ENCODE measurements at places on chromosomes 7 and 10.

DNA sequence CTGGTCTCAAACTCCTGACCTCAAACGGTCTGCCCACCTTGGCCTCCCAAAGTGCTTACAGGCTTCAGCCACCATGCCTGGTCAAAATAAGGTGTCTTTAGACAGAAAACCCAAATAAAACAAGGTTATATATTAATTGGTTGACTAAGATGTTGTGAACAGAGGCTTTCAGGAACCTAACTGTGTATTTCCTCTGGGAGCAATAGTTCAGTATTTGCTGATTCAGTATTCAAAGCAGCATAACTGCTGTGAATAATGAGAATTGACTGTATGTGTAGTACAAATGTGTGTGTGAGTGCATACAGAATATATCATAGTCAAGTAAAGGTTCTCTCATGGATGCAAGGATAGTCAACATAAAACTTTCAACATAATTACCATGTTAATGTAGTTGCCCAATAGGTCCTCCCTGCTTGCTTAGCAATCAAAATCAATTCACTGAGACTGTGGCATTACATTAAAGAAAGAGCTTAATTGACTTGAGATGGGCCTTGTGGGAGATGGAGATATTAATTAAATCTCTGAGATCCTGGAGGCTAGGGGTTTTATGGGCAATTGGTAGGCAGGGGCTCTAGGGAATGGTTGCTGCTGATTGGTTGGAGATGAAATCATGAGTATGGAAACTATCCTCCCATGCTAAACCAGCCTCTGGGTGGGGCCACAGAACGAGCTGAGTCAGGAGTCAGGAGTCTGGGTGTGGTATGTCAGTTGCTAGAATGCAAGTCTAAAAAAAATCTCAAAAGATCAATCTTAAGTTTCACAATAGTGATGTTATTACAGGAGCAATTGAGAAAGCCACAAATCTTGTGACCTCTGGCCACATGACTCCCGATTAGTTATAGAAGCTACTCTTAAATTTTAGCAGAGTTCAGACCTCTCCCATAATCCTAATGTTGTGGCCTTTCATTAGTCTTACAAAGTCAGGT is 162.7 kb downstream of the AKR1D1 start:
- DNase-seq, result peak; percentile 23

DNA sequence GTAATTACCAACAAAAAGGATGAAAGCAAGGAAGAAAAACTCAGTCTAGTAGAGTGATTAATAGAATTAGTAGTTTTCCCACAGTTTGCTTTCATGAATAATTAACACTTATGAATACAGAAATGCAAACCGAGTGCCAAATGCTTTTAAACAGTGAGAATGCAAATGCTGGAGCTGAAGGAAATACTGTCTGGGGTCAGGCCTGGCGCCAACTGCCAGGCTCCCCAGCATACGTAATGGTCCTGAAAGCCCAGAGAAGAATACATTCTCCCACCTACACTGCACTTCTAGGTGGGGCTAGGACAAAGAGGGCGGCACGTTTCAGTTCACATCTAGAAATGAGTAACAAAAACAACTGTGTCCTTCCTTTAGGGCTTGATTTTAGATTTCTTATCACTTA is 30.0 kb downstream of the GLUD1 start:
- DNase-seq, result no peak

GRCh38 chr7:55552320-55553023 is 19.8 kb downstream of the VOPP1 start:
- DNase-seq, result peak; percentile 64

DNA sequence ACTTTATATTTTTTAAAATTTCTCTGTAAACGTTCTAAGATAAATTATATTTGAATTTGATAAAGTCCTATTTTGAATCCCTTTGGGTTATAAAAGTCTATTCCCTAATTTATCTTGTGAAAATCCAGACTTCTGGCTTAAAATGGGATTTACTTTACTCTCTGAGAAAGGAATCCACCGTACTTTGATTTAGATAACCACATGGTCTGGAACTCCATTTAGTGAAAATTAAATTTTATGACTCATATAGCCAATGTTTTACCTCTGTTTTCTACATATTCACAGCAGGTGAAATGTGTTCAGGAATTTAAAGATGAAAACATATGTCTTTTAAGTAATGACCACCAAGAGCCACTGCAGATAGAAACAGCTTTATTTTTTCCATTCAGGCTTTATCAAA is 141.8 kb upstream of the FGFR2 start:
- DNase-seq, result no peak

- no peak for DNase-seq
Observed at GRCh38 chr10:43375401-43376020, 4.1 kb downstream of the FXYD4 start.

DNA sequence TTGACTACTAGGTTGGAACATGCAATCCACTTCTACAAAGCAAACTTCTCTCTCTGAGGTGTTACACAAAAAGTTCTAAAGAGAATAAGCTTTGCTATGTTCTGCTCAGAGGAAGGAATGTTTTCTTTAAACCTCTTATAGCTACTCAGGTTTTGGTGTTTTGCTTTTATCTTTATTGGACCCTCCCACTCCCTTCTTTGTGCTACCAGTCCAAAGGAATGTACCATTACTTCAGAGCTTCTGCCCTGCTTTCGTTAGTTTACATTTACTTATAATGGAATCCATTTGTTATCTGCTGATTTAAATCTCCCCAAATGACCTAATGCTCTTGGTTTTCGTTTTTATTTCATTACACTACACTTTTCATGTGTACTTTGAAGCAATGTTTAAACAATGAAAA is 154.9 kb downstream of the ATE1 start:
- DNase-seq, result peak; percentile 60

- no peak for DNase-seq
Observed at GRCh38 chr10:114328874-114329273, 75.4 kb downstream of the AFAP1L2 start.

DNA sequence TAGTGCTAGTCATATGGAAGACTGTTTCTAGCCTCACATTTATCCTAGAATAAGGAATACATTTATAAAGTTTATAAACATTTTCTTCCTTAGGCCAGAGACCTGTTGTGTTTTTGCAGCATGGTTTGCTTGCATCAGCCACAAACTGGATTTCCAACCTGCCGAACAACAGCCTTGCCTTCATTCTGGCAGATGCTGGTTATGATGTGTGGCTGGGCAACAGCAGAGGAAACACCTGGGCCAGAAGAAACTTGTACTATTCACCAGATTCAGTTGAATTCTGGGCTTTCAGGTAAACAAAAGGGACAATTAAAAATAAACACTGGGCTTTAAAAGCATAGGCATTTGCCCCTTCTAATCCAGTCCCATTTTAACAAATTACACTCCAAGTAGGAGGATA is 4.2 kb downstream of the LIPF start:
- no peak for DNase-seq

DNA sequence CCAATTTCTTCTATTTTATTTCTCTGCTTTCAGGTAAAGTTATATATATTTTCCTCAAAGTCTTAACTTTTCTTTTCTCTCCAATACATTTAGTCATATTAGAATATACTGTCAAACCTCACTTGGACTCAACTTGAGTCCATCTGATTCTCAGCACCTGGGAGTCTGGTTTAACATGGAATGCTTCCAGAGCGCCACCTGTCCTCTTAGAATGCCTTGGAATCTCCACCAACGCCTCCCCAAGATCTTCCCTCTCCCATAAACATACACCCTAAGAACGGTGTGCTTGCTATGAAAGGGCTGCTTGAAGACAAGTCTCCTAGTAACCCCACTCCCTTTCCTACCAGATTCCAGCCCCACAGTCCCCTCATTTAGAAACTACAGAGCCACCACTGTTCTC is 229.1 kb upstream of the MKLN1 start:
- no peak for DNase-seq

- no peak for DNase-seq
Observed at GRCh38 chr7:20450536-20450935, 119.8 kb downstream of the ITGB8 start.

DNA sequence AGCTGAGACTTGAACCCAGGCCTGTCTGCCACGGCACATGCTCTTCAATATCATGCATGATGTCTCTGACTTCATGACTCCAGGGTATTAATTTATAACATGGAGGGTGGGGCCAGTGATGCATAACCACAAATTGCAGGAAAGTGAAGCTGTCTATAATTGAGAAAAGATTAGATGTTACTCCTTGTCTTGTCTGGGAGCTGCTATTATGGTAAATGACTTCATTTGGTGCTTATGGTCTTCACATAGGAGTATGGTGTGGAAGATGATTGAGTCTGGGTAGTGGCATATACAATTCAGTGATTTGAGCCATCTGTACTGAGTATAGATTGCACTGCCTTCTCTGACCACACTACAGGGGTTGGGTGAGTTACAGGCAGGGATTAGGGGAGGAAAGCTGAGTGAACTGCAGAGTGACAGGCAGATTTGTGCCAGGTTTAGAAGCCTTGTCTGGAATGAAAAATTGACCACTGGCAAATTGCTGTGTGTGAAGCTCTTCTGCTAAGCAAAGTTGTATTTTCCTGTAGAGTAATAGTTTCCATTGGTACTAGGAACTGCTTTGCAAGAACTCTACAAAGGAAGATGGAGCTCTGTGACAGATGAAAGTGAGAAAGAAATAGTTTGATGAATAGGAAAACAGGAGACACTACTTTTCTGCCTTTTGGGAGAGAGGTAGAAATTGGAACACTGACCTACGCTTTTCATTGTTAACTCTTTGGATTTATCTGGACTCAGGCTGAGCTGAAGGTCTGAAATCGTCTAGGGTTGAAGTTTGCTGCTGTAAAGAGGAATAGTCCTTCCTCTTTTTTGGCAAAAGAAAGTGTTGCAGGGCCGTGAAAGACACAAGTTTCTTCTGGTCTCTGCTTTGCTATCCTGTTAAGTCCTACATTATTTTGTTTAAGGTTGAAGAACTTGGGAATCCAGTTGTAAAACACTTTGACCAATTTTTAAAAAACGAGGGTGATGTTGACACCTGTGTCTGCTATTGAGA is 2.7 kb downstream of the SND1 start:
- DNase-seq, result no peak

DNA sequence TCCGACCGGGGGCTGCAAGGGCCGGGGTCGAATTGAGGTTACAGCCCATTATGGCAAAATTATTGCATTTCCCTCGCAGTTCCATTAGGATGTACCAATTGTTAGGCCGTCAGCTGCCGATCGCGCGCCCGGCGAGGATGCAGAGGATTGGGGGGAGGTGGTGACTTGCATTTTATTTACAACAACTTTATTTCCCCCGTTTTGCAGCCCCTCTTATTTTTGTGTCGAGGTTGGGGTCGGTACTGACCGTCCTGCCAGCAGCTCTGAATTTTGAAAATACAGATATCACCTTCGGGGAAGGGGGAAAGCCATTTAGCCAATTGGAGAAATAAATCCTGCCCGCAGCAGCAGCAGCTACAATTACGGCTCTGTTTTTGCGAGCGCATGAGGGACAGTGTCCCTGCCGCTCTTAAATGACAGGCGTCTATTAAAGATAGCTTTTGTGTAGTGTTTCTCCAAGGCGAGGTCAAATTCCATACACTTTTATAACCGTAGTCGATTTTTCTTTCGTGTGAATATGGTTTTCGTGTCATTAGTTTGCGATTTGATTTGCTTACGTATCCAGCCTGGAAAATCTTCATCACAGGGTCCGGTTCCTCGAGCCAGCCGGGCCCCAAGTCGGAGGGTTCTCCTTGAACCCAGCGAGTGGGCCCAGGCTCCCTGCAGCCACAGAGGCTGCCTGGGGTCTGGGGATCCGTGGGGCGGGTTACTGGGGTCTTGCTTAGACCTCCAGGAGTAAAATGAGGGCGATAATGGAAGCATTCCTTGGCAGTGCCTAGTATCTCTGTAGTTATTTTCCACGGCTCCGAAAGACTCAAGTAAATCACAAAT is 684 bp upstream of the HOXA5 start:
- DNase-seq, result no peak

DNA sequence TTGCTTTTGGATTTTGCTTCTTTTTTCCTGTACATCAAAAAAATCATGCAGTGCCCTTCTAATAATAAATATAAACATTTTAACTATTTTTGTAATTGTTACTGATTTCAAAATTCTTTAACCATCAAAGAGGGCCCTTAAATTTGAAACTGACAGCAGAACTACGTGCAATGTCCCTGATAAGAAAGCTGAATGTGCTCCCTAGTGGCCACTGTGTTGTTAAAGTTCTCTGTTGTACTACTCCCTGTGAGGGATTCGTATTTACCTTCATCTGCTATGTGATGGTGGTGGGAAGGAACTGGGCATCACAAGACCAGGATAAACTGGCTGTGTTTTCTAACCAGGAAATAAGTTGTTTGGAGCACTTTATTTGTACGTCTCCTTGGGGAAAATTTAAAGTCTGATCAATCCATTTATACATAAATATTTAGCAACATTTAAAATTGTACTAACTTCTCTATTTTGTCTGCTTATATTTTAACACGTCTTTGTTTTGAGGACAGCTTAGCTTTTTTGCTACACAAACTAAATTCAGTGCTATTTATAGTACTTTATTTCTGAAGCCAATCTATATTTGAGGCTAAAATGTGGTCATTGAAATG is 322.4 kb downstream of the HGF start:
- peak; percentile 69 for DNase-seq

GRCh38 chr10:125911145-125911544 is 14.8 kb downstream of the FANK1 start:
- no peak for DNase-seq

DNA sequence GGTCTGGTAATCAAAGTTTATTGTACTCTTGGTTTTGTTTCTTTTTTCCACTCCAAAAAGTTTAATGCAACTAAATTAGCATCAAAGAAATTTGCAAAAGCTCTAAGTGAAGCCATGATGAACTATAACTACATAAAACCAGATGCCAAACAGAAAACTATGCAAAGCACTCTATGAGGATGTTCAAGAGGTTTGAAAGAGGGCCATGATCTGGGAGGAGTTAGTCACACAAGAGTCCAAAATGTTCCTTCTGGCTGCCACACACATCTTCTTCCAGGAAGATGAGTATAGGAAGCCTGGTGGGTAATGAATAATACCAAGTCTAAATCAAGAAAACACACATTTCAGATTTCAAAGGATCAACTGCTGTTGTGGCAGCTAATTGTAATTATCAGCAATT is 28.4 kb downstream of the GLI3 start:
- no peak for DNase-seq

DNA sequence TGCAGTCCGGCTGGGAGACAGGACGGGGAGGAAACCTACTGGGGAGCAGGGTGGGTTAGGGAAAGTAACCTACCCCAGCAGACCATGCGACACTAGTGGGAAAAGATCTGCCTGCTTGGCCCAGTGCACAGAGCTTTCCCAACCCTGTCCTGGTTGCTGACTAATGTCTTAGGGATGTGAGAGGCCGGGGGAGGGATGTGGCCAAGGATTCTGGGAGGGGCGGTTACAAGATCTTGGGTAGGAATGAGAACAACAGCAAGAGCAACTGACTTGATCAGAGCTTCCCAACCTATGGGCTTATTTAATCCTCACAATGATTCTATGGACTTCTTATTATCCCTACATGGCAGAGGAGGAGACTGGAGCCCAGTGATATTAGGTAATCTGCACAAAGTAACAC is 24.0 kb upstream of the EIF5AL1 start:
- peak; percentile 86 for DNase-seq

DNA sequence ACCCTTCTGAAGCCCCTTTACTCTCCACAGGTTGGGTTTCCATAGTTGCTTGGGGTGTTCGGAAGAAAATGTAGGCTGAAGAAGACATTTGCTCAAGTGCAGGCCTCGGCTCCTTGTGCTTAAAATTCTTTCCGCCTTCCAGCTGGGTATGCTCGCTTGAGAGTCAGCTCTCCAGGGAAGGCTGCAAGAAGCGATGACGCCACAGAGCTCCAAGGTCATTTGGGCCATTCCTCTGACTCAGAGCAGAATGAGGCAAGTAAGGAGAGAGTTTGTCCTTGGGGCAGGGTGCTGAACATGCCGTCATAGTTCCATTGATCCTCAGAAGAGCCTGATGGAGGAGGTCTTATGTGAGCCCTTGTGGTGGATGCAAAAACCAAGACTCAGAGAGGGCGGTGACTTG is 27.4 kb upstream of the HSPA12A start:
- no peak for DNase-seq

Data from mesendoderm (in vitro differentiated cells).